OCI-LY7 (cell line): ENCODE measurements at places on chromosomes 12 and 14. TPM values are rescaled to one million over a fixed set of nuclear protein-coding genes. Genes with fewer than 3 reads are reported as not detected.

DNA sequence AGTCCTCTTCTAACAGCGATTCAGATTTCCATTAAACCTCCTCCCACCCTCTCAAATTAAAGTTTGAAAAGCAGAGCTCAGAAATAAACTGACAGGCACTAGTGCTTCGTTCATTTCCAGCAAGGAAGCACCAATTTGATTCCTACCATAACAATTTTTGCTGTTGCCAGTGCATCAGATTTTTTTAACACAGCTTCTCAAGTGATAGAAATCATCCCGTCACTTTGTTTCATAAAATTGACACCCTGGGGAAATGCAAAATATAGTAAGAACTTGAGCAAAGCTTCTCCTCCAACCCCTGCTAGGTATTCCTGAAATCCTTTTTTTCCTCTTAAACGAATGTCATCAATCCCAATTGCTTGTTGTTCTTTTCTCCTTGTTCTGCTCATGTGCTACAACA, 332.1 kb downstream of the FOXG1 start:
- no peak for DNase-seq

DNA sequence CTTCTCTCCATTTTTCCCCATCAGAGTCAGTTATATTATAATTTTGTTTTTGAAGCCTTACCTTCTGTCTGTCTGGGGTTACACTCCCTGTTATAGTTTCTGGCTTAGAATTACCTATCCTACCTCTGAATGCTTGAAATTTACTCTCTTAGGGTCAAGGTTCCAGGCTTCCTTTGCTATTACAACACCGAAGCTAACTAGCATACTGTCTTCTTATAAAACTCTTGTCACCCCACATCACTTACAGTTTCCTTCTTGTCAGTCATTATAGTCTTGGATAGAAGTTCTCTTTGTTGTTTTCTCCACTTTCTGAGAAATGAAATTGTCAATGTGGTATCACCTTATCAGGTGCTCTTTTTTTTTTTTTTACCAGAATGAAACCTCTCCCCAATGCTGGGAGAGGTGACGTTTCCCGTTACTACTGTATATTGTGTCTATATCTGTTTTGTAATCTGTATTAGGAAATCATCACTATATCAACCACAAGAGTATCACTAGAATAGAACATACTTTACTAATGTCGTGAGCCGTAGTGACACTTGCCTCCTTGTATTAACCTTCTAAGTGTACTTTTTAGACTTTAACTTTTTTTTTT, 69.2 kb upstream of the PSMA6 start:
- no peak for DNase-seq

GRCh38 chr12:38886064-38886463, 19.3 kb downstream of the CPNE8 start:
- DNase-seq: no peak

- DNase-seq: no peak
These were observed 65.9 kb downstream of the PTPN21 start for GRCh38 chr14:88488897-88489296.

ACTR10 gene
- 59.9 and 60.4 TPM in 2 replicates for total RNA-seq

KCNC2 gene
- total RNA-seq: not detected in 2 replicates

DPPA3 gene
- not detected in 2 replicates for total RNA-seq

OVCH1 gene
- total RNA-seq: not detected in 2 replicates
